ENCODE measurements at places on chromosomes 13 and 19.
A peak's percentile ranks its signal among the peaks of the same experiment; 100 is the strongest.

DNA sequence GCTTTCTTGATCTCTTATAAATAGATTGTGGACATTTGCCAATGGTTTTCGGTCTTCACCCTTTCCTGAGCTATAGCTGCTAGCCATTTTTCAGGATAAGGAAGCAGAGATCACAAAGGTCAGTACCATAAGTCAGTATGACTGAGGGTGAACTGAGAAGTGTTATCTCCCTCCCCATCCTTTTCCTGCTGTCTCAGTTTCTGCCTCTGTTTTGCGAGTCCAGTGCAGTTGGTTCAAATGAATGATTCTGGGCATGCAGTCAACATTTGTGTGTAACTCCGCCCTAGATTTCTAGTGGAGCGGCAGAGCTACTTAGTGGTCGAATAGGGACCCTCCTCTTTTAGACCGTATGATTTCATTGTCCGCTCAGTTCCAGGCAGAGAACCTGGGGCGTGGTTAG, 460.8 kb upstream of the ARGLU1 start:
- DNase-seq, result no peak

GRCh38 chr13:112067871-112068539, 1.1 kb downstream of the SOX1 start:
- no peak for DNase-seq

DNA sequence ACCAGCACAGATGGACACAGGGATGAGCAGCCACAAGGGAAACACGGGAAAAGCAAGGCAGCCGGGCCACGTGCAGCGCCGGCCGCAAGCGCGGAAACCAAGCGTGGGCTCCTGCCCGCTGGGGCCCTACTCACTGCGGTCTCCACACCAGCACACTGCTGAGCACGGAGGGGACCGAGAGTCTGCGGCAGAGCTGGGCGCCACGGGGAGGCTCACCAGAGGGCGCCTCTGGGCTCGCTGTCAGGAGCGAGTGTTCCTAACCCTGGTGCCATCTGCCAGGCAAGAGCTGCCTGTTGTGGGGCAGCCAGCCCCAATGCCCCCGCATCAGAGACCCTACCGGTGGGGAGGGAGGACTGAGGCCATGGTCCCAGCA, 26.5 kb downstream of the MPND start:
- DNase-seq, result no peak

GRCh38 chr13:98797456-98797855, 45.0 kb upstream of the SLC15A1 start:
- no peak for DNase-seq

DNA sequence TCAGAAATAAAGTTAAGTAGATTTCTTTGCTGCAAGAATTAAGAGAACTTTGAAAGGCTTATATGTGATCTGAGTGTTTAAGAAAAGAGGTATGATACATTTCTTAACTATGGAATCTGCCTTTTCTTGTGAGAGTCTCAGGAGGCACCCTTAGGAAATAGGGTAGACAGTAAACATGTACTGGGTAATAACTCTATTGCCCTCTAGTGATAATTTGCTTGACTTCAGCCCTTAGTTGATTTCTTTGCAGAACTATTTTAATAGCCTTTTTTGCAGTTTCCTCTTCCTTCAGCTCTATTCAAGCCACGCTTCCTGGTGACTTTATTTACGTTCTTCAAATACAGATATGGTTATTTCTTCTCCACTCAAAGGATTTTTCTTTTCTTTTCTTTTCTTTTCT, 37.0 kb upstream of the CCNA1 start:
- DNase-seq, result peak; percentile 46

DNA sequence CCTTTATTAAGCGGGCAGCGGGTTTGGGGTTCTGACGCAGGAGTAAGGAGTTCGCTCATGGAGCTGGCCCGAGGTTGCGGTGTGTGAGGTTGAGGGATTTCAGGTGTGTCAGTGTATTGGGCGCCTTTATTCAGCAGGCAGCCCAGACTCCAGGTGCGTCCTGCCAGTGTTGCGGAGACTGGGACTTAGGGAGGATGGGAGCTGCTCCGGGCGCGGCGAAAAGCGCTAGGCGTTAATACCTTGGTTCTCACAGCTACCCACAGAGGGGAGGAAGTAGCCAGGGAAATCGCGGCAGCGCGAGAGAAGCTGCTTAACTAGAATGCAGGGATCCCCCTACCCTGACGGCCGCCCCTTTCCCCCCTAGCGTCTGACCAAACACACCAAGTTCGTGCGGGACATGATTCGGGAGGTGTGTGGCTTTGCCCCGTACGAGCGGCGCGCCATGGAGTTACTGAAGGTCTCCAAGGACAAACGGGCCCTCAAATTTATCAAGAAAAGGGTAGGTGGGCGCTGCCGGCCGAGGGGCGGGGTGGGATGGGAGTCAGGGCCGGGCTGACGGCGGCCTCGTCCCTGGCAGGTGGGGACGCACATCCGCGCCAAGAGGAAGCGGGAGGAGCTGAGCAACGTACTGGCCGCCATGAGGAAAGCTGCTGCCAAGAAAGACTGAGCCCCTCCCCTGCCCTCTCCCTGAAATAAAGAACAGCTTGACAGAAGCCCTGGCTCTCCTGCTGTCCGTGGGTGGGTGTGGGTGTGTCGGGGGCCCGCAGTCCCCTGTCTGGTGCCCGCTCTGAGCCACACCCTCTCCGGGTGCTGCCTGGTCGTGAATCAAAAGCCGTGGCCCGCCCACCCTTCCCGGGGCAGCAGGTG, 1.1 kb downstream of the RPL36 start:
- peak; percentile 67 for DNase-seq

DNA sequence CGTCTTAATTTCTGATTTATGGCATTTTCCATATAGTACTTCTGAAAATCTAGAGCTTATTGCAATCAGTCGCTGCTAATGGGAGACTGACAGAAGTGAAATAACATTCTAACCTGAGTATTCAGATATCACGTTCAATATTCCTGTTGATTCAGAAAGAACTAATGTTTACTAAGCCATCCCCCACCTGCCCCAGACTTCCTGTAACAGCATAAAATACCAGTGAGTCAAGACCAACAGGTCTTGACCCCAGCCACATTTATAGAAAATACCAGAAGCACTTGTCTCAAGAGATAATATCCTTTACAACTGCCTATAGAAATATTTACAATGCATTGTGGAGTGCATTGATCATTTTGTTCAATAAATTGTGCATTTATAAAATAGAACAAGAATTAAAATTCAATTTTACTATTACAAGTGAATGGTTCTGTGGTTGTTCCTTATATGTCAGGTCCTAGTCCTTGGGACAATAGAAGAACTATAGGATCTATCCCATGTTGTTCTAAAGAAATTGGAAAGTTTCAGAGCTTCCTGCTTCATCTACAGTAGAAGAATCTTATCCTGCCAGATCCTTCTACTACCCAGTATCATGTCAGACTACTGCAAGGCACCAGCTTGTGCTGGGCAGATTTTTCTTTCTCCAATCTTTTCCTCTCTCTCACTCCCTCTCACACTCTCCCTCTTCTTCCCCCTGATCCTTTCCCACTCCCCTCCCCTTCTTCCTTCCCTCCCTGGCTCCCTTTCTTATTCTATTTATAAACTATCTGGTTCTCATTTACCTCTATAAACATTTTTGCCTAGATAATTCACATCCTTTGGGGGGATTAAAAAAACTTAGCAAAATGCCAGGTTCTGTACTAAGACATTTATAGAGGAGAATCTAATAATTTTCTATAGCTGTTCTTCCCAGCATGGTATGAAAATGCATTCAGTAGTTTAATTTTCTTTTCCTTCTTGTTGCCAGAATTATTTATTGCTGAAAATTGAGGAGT, 629.9 kb downstream of the DIAPH3 start:
- DNase-seq, result peak; percentile 28

DNA sequence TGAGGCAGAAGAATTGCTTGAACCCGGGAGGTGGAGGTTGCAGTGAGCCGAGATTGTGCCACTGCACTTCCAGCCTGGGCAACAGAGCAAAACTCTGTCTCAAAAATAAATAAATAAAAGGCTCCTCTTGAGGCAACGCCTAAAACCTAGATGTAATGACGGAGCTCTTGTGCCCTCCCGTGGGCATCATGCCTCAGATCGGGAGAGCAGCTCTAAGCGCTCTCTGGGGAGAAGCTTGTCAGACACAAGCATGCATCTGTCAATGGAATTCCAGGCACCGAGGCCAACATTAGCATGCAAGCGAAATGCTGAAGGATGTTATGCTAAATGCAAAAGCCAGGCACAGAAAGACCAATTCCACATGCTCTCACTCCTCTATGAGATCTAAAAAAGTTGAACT, 45.6 kb upstream of the MRI1 start:
- DNase-seq, result peak; percentile 68

- peak; percentile 15 for DNase-seq
These were observed 75.1 kb downstream of the C13orf42 start for GRCh38 chr13:51035978-51036377.

GRCh38 chr19:10760273-10760944, 42.5 kb downstream of the DNM2 start:
- no peak for DNase-seq

DNA sequence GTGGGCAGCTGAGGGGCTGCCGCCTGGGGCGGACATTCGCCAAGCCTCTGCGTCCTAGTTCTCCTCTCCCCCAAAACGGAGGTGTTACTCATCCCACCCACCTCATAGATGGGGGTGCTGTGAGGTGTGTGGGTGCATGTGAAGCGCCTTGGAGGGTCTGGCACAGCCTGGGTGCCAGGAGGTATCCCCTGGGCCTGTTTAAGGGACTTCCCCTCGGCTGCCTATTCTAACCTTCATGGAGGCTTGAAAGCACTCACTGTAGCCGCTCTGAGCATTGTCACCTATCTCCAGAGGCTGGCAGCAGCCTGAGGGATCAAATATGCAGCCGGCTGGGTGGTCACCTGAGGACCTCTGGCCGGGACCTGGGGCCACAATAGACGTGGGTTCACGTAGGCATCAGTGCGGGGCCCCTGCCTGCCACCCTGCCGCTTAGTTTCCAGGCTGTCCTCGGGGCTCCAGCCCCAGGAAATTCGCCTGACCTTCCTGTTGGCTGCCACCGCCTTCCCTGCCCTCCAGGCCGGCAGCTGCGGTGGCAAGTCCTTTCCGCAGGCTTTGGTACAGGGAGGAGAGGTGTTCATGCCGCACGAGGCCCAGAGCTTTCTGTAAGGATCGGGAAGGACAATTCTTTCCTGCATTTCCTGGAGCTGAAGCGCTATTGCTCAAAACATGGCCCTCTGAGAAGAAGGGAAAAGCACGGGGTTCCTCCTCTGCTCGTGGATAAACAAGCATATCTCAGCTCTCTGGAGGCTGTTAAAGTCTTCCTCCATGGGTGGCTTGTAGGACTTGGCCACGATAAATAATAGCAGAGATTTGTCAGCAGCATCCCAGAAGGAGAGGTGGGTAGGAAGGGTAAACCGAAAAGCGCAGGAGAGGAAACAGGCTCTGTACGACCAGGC, 4.6 kb downstream of the COL4A2 start:
- no peak for DNase-seq

- DNase-seq, result no peak
These were observed 81.4 kb downstream of the LMO7 start for GRCh38 chr13:75717525-75717924.

DNA sequence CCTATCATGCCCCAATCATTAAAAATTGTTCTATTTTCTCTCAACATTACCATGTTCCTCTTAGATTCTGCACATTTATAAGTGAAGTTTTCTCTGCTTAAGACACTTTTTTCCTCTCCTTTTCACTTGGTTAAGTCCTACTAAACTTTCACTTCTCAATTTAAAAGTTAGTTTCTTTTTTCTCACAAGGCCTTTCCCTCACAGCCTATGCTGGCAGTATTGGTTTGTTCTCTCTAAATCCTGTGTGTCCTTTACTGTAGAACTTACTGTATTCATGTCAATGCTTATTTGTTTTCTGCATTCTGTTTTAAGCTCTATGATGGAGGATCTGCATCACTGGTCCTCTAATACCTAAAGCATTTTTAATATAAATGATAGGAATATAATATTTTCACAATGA, 2816.6 kb downstream of the PCDH9 start:
- DNase-seq, result no peak

GRCh38 chr13:22505489-22505888, 675.3 kb upstream of the SGCG start:
- DNase-seq, result peak; percentile 50

GRCh38 chr13:41361491-41361890, 50.4 kb downstream of the NAA16 start:
- no peak for DNase-seq

DNA sequence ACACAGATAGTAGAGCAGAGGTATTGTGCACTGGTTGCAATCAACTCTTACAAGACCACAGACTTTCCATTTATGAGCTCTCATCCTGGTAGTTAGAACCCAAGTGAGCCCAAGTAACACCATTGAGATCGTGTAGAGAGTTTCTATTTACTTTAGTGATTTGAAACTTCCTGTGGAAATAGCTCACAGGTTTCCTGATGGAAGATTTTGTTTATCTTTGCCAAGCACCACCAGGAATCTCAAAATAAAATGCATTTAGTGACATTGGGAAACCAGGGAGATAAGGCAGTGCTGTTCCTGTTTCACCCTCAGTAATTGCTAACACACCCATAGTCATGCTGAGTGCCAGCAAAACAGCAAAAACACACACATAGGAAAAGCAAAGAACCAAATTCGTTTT, 102.5 kb downstream of the FLT1 start:
- DNase-seq, result no peak

DNA sequence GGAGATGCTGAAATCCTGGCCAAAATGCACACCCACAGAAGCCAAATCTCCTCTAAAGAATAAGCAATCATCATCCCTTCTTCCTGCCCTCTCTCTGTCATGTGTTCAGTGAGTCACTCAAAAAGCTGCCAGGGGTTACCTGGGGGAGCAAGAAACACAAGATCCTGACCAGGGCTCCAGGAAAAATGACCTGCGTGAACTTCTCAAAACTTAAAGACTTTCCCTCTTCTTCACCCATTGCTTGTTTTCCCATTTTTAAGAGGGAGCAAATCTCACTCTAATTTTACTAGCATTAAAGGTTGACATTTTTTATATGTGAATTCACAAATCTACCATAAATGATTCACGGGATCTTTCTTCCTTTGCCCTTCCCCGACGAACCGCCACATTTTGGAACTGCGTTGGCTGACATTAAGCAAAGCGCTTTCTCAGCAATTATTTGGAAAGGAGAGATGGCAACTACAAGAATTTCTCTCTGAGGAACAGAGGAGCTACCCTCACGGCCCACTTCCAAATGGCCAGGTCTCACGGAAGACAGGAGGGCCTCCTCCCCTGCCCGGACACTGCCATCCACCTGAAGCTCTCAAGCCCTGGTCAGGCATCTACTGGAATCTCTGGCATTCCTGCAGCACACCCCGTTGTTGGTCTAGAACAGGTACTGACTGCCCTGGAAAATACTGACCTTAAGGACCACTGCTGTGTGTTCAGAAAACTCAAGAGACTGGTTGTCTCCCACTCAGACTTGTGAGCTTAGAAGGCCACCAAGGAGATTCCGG, 14.2 kb downstream of the TSHZ3 start:
- no peak for DNase-seq

DNA sequence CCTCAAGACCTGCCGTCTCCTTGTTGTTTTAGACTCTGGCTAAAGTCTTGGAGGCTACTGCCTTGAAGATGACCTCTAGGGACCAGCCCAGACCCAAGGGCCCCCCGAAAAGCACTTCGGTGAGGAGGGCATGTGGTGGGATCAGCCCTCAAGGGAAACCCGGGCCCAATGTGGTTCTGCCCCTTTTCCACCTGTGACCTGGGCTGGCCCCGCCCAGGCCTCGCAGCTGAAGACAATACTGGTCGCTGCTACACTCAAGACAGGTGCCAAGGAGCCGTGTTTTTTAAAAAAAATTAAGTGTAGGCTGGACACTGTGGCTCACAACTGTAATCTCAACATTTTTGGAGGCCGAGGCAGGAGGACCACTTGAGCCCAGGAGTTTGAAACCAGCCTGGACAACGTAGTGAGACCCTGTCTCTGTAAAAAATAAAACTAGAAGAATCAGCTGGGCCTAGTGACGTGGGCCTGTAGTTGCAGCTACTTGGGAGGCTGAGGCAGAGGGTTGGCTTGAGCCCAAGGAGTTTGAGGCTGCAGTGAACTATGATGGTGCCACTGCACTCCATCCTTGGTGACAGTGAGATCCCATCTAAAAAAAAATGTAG, 903 bp downstream of the TLE6 start:
- DNase-seq, result no peak
